Astrocyte of the spinal cord (primary cell): ENCODE measurements at places on chromosomes 4 and X.

DNA sequence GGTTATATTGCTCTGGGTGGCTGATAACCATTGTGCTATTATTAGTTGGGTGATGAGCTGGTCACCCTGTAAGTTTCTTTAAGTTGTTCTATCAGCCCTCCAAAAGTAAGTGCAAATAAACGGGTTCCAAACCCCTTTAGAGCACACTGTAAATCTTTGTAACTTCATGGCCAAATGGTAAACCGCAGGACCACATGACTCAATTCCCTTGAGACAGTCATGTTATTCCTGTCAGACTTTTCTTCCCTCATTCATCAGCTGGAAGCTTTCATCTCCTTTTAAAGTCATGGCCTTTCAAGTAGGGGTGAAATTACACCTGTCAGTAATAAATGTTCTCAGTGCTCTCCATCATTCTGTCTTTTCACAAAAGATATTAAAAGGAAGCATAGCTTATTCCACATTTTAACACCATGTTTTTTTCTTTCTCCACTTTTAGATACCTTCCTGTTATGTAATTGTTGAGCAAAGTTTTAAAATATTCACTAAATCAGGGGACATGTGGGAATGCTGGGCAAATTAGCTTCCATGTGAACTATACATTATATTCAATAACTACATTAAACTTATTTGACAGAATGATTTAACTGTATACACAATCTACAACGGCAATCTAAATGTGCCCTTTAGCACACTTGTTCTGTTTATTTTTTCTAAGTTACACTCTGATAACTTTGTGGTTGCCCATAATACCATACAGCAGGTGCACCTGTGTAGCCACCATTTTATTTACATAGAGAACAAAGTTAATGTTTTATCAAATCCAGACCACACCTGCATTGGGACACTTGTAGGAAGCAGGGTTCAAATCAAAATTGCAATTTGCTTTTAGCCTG lies 275.5 kb downstream of the CFAP299 start:
- DNase-seq, result peak; percentile 52

GRCh38 chr4:81218206-81218605 lies 3.2 kb upstream of the PRKG2 start:
- DNase-seq, result no peak

GRCh38 chr4:169846396-169846795 lies 88.7 kb upstream of the HPF1 start:
- no peak for DNase-seq

- peak; percentile 37 for DNase-seq
Observed at GRCh38 chr4:87975466-87975865, at the start of gene SPP1. SPP1 (plus strand) TSS chr4:87975714; CDS start chr4:87976896, 1,182 bp downstream.

DNA sequence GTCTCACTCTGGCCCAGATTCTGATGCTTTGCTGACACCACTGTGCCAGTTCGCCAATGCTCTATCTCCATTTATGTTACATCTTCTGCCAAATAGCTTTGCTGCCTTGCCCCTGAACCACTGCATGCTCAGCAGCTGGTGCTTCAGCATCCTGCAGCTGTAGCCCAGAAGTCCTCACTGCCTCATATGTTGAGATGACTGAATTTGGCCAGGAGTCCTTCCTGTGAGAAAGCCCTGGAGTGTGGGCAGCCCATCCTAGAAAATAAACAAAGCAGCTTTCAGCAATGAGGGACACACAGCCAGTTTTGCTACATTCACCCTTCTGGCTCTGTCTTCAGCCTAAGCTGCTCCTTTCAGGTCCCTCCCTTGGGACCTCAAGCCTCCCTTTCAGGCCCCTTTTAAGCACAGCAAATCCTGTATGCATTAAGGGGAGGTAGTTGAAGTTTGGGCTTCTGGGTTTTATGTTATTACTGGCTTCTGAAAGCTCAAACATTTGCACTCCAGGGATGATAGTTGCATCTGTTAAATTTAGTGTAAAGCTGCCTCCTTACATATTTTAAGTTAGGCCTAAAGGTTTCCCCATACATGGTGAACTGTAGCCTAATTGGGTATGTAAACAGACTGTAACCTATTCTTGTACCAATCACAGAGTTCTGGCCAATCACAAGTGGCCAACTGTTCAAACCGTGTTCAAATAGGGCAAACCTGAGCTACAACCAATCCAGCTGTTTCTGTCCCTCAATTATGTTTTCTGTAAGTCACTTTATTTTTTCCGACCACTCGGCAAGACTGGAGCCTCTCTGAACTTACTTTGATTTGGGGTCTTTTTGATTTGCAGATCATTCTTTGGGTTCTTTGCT lies 2.1 kb upstream of the TMEM165 start:
- DNase-seq, result no peak

- no peak for DNase-seq
Observed at GRCh38 chr4:41475402-41475801, 62.6 kb upstream of the LIMCH1 start.

GRCh38 chr4:37821953-37822605 lies 4.4 kb upstream of the PGM2 start:
- no peak for DNase-seq

GRCh38 chrX:85836868-85837267 lies 210.5 kb downstream of the CHM start:
- no peak for DNase-seq

- DNase-seq, result peak; percentile 58
Observed at GRCh38 chrX:11886745-11887144, 128.7 kb downstream of the MSL3 start.

DNA sequence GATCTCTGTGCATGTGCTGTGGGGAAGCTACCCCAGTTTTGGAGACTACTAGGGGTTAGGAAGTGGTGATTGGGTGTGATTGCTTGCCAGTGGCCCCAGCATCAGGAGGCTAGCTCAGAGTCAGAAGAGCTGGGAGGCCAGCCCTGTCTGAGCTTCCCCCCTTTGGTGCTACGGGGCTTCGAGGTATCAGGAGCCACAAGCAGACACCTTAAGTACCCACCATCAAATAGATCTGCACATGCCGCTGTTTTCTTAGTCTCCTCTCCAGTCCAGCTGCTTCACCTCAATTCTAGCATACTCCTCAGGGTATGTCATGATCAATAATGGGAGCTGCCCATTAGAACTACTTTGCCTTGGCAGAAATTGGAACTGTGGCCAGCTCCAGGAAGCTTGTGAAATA lies 10.8 kb upstream of the PPEF1 start:
- DNase-seq, result no peak

GRCh38 chrX:73214426-73215094 lies at the start of gene NAP1L2:
NAP1L2 (minus strand) TSS chrX:73214851; CDS start chrX:73214492, 359 bp downstream.
- peak; percentile 5 for DNase-seq

GRCh38 chrX:2176733-2177132 lies 324.0 kb downstream of the DHRSX start:
- DNase-seq, result no peak

DNA sequence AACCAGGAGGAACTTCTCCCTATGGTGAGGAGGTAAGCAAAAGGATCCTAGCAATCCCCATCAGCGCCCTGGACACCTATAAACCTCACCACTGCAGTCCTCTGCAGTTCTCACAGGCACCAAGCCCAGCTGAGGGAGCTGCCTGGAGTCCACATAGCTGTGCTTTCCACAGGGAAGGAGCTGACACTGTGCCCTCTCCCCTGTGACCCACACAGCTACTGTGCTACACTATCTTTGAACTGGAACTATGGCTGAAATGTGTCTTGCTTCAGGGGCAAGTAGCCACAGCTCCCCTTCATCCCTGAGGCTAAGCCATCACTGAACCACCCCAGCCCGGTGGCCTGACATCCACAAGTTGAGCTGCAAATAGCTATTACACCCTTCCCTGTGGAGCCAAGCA lies 208.5 kb upstream of the RPL34 start:
- DNase-seq, result no peak

- DNase-seq, result peak; percentile 96
Observed at GRCh38 chr4:103099691-103100392, at the start of gene BDH2. BDH2 (minus strand) TSS chr4:103099834; CDS start chr4:103096254, 3,580 bp downstream.

GRCh38 chr4:142566243-142566642 lies 279.9 kb downstream of the INPP4B start:
- no peak for DNase-seq

GRCh38 chrX:20224814-20225487 lies 41.8 kb downstream of the RPS6KA3 start:
- DNase-seq, result peak; percentile 45

DNA sequence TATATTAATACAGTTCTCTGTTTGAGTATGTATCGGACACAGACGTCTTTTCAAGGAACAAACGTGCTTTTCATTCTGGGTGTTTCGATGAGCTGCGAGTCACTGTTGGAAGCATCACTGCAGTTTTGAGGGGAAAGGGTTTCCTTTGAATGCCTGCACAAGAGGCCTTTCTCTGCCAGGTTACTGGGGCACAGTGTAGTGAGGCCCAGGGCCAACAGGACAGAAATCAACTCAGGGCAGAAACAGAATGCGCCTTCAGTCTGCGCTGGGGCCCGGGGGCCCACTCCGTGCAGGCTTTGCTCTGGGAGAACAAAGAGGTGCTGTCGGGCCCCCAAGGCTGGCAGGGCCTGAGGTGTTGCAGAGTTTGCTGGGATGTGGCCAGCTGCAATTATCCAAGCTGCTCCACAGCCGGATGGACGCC lies 2.3 kb upstream of the PPP2R3B start:
- peak; percentile 2 for DNase-seq

DNA sequence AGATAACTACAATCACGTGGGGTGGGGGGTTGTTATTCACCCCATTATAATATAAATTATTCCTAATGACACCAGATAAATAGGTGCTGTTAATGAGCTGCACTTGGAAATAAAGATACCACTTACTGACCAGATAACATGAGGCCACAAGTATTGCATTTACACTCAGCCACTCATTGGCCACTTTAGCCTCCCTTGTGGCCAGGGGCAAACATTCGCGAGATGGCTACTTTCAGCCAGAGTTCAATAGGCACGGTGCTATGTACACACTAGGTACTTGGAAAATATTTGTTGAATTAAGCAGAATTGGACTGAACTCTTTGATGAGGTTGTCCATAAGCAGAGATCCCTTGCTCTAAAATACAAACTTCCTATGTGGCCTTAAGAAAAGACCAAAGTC lies 713.7 kb upstream of the TENM3 start:
- no peak for DNase-seq
